ENCODE measurements at places on chromosomes 5 and 9.

DNA sequence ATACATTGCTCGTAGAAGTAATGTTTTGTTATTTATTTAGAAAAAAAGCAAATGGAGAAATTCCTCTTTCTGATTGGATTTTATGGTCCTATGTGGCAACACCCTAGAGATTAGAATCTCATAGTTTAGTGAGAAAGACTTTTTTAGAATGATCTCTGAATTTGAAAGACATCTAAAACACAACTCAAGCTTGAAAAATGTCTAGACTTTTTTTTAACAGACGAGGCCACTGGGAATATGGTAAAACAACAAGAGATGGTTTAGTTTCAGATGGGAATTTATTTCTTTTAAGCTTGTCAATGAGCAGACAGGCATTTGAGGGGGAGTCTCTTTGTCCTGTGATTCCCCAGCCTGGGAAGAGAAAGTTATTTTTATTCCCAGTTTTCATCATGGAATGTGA lies 122.1 kb downstream of the NTRK2 start:
- DNase-seq: no peak

DNA sequence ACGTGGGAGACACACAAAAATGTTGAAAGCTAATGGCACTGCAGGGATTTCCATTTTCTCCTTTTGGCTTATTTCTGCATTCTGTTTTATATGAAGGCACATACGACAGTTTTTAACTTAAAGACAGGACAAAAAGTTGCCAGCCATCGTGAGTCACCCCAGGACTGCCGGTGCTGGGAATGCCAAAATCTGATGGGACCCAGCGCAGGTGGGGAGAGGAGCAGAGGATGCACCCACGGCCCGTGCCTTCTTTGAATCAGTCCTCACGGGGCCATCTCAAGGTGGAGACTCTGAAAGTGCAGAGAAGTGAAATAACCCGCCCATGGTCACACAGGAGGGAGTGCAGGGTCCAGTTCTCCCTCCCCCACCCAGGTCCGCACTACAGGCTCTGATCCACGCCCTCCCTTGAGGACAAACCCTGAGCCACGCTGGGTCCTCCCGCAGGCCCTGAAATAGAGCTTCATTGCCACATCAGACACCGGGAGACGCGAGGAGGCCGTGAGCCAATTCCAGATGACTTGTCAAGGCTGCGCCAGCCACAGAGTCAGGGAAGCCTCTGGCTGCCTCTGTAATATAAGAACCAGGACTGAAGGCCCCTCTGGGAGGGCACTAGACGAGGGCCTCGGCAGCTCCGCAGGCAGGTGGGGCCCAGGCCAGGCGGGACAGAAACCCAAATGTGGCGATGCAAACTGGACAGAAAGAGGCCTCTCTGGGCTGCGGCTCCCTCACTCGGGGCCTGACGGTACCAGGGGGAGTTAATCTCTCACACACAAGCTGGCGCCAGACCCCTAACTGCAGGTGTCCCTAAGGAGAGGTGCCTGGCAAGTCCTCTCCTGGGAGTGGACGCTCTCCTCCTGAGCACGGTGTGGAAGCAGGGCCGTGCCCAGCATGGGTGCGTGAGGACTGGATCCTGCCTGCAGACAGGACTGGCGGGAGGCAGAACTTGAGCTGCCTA lies 22.9 kb downstream of the ADAMTS2 start:
- DNase-seq: no peak

GRCh38 chr9:95150903-95151302 lies 166.6 kb downstream of the FANCC start:
- DNase-seq: no peak

DNA sequence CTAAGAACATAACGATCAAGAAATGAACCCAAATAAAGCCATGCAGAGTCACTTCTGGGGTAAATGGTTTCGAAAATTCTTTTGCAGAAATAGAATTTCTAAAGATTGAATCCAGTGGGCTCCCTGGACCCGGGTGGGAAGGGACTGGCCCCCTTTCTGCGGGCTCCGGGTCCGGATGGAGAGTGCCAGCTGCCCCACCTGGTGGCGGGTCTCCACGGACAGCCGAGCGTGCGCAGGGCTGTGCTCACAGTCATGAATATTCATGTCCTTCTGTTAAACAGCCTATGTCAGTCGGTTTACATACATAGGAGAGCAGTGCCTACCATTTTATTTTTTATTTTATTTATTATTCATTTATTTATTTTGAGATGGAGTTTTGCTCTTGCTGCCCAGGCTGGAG lies 4.7 kb upstream of the PPP1R26 start:
- DNase-seq: peak; percentile 30

- DNase-seq: no peak
Observed at GRCh38 chr9:7360513-7360912, 439.1 kb downstream of the DMAC1 start.

GRCh38 chr5:1185629-1186350 lies 15.6 kb upstream of the SLC6A19 start:
- no peak for DNase-seq

- DNase-seq: no peak
Observed at GRCh38 chr9:69265891-69266290, 59.1 kb upstream of the ENTREP1 start.

GRCh38 chr9:127847178-127847510 lies 7.3 kb downstream of the ENG start:
- DNase-seq: no peak

DNA sequence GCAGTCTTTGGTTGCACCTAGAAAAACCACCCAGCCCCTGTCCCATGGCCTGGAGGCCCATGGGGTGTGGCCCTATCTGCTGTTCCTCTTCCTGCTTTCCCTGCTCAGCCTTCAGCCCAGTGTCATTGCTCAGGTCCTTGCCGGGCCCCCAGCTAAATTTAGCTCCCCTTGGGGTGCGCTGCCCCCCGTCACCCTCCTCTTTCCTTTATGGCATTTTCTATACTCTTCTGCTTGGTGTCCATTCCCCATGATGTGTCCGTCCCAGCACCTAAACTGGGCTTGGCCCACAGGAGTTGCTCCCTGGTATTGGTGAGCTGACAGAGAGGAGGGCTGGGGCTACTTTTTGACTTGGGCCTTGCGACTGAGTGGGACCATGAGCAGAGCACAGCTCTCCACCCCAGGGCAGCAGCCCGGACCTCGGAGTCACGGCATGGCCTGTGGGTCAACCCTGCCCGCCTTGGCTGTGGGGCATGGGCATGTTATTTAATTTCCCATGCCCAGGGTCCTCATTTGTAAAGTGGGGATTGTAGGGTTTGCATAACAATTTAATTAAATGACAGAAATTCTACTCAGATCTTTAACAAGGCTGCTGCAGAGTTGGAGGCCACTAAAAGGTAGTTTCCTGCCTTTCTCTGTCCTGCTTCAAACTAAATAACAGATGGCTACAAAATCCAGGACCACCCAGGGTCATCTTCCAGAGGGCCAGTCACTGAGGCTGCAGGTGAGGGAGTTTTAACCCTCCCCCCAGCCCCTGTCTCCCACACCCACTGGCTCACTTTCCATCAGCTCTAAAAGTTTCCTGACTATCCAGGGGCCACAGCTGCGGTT lies 98.2 kb downstream of the DAP start:
- no peak for DNase-seq

- DNase-seq: no peak
Observed at GRCh38 chr9:114321759-114322158, 1.1 kb upstream of the ORM1 start.

GRCh38 chr9:128421482-128421996 lies 882 bp downstream of the CERCAM start:
- DNase-seq: no peak

DNA sequence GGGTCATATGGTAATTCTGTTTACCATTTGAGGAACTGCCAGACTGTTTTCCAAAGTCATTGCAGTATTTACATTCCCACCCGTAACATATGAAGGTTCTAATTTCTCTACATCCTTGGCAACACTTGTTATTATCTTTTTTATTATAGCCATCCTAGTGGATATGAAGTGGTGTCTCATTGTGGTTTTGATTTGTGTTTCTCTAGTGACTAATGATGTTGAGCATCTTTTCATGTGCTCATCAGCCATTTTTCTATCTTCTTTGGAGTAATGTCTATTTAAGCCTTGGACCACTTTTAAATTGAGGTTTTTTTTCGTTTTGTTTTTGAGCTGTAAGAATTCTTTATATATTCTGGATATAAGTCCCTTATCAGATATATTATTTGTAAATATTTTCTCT lies 132.8 kb upstream of the RUSC2 start:
- DNase-seq: no peak

GRCh38 chr5:148147415-148147814 lies 20.9 kb upstream of the SPINK14 start:
- DNase-seq: no peak

GRCh38 chr9:122374885-122375420 lies 4.1 kb downstream of the PTGS1 start:
- peak; percentile 2 for DNase-seq

- no peak for DNase-seq
Observed at GRCh38 chr9:88017096-88017495, 42.8 kb upstream of the CDK20 start.

GRCh38 chr9:119284587-119285337 lies 84.5 kb downstream of the BRINP1 start:
- DNase-seq: no peak

DNA sequence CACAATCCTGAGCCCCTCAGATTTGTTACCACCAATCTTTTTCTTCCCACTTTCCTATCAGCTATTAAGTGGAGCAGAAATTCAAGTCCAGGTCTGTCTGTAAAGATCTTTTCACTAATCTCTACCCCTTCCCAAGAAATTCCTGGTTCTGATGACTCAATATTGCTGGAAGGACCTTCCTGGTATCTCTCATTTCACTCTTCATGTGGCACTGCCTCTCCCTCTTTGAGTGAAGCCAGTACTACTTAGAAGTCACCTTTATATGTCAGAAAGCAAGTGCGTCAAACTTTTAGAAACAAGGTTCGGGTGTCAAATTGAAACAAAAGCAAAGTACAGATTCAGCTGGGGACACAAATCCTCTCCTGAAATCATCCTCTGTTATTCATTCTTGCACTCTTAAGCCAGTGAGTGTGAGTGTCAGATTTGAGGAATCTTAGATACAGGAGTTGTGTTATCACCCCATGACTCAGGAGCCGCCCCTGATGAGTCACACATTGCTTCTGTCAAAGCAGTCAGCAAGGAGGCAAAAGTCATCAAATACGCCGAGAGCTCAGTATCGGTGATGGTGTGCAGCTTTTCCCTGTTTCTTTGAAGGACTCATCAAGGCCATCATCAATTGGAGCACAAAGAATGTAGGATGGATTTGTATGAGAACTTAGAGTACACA lies 313.0 kb downstream of the CETN3 start:
- no peak for DNase-seq

DNA sequence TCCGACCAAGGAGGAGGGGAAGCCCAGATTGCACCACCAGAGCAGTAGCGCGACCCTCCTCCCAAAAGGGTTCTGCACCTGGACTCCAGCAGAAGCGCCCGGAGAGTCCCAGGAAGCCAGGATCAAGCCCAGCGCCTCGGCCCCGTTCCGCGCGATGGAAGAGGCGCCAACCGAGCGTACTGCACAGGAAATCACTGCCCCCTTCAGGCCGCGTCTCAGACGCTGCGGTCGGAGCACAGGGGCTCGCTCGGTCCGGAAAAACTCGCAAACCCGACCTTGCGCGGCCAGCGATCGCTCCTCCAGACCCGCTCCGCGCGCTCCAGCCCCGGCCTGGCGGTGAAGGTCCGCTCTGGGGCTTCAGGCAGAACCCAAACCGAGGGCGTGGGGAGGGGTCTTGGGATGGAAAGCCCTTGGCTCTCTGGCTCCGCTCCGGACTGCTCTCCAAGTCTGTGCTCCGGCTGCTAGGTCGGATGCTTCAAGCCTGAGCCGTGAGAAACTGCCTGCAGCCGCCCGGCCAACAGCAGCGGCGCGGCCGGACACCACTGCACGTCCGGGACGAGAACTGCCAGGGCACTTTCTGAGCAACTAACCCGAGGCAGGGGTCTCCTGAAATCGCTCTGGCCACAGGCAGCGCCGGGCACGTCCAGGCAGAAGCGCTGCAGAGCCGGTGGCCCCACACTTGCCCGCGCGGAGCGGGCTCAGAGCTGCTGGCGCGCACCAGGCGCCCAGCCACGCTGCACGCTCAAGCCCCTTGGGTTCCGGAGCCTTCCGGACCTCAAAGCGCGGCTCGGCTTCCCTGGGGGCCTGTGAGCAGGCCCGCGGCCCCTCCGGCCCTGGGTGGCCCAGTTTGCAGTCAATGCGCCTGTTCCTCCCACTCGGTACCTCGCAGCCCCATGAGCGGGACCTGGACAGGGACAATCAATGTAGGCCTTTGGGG lies 1.3 kb downstream of the GABBR2 start:
- peak; percentile 48 for DNase-seq

- peak; percentile 74 for DNase-seq
Observed at GRCh38 chr9:13034694-13035002, 244.8 kb downstream of the MPDZ start.

- no peak for DNase-seq
Observed at GRCh38 chr5:134095293-134095692, 19.2 kb upstream of the TCF7 start.

GRCh38 chr5:55855509-55855908 lies 4.4 kb downstream of the IL31RA start:
- no peak for DNase-seq

DNA sequence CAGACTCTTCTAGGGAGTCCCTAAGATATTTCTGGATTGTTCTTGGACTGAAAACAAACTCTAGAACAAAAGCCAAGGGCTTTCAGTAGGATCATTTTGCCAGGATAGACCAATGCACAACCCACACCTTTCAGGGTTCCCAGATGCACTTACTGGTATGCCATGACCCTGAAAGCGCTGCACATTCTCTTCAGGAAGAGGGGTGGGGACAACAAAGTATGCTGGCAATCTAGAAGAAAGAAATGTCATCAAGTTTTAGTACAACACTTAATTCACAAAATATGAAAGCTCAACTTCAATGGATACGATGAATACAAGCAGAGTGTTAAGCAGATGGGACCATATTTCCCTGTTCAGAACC lies 57.2 kb downstream of the MTMR12 start:
- DNase-seq: no peak

DNA sequence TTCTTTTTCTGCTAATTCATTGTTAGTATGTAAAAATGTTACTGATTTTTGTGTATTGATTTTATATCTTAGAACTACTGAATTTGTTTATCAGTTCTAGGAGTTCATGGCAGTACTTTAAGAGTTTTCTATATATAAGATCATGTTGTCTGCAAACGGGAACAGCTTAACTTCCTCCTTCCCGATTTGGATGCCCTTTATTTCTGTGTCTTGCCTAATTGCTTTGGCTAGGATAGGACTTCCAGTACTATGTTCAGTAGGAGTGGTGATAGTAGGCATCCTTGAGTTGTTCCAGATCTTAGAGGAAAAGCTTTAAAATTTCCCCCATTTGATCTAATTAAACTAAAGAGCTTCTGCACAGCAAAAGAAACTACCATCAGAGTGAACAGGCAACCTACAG lies 20.1 kb downstream of the RCL1 start:
- DNase-seq: no peak

GRCh38 chr5:143064218-143064641 lies 294.1 kb downstream of the ARHGAP26 start:
- no peak for DNase-seq

- DNase-seq: no peak
Observed at GRCh38 chr9:134372581-134373267, 46.5 kb downstream of the RXRA start.

DNA sequence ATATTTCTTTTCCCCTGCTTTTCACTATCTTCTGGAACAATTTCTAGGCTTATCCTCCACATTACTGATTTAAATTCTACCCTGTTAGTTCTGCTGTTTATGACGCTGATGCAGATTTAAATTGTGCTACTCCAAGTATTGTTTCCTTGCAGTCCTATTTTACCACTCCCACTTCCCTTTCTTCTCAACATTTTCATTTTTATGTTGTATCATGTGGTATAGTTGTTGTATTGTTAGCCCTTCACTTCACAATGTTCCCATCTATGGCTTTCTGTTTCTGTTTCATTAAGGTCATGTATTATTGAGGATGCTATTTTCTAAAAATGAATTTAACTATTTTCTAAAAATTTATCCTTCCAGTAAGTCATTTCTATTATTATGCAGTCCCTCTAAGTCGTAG lies 254.4 kb downstream of the NDUFS4 start:
- no peak for DNase-seq

Data from NCI-H2227 treated with DMSO at 0.1 percent for 48 hours (cell line).